A549 (cell line): ENCODE measurements at places on chromosomes 16 and 17.

GRCh38 chr17:27333410-27333980 is 39.6 kb downstream of the WSB1 start:
- DNase-seq: no peak

GRCh38 chr17:48241131-48241591 is 133.6 kb downstream of the SNX11 start:
- DNase-seq: peak; percentile 90

GRCh38 chr17:382644-383533 is 30.3 kb upstream of the RPH3AL start:
- peak; percentile 82 for DNase-seq

DNA sequence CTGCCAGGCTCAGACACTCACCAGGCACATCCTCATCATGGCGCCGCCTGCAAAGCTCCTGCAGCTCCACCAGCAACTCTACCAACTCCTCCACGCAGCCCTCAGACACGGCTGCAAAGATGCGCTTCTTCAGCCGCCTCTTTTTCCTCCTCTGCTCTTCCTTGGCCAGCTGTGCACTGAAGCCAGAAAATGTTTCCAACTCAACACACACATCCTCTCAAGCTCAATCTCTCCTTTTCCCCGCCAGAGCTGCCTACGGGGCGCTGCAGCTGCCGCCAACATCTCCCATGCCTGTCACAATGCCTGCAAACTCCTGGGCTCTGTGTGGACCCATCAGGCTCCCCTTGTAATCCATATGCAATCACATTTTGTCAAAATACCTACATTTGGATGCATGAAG is 14.2 kb downstream of the TRPV3 start:
- no peak for DNase-seq

DNA sequence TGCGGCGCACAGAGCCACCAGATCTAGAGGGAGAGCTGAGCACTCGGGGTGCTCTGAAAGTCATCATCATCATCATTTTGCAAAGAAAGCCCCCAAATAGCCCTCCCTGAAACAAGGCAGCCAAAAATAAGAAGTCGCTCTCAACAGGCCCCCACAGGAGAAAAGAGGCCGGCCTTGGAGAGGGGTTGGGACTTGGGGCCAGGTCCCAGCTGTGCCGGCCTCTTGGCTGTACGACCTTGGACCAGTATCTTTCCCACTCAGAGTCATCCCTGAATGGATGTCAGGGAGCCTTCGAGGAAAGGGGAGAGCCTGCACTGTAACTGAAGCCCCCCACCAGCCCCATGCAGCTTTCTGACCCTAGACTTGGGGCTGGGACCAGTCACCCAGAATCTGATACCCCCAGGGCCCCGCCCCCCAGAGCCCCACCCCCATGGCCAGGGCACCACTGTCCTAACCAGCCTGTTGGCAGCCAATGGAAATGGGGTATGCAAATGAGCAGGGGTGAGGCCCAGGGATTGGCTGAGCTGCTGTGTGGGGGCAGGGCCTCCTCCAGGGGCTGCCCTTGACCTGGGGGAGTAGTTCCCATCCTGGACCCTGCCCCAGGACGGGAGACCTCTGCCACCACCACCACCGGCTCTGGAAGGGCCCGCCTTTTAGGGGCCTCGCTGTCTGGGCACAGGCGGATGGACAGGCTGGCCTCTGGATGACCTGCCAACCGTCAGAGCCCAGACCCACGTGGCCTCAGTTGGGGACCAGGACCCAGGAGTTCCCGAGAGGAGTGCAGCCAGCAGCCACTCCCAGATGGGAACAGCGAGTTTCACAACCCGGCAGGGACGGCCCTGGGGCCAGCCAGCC is 15.4 kb downstream of the ZFPM1 start:
- DNase-seq: peak; percentile 76

DNA sequence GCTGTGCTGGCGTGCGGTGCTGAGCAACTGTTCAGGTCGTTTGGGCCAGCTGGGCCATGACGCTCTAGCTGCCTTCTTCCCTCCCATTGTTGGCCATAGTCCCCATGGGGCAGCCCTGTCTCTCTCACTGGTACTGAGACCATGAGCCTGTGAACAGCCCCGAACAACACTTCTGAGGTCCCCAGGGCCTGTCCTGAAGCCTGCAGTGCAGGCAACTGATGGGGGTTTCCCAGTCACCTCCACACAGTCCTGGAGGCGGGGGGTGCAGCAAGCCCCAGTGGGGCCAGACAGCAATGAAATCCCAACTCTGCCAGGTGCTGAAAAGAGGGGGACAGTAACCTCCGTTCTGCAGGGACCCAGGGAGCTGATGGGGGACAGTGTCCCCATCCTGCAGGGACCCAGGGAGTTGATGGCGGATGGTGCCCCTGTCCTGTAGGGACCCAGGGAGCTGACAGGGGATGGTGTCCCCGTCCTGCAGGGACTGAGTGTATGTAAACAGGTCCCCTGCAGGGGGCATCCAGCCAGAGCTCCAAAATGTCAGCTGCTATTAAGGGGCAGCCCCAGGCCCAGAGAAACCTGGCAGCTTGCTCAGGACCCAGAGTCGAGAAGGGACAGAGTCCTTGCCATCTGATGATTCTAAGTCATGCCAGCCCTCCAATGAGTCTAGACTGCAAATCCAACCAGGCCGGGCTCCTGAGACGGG is 30.4 kb downstream of the ENGASE start:
- DNase-seq: no peak

GRCh38 chr16:19765860-19766553 is 47.9 kb downstream of the IQCK start:
- no peak for DNase-seq

DNA sequence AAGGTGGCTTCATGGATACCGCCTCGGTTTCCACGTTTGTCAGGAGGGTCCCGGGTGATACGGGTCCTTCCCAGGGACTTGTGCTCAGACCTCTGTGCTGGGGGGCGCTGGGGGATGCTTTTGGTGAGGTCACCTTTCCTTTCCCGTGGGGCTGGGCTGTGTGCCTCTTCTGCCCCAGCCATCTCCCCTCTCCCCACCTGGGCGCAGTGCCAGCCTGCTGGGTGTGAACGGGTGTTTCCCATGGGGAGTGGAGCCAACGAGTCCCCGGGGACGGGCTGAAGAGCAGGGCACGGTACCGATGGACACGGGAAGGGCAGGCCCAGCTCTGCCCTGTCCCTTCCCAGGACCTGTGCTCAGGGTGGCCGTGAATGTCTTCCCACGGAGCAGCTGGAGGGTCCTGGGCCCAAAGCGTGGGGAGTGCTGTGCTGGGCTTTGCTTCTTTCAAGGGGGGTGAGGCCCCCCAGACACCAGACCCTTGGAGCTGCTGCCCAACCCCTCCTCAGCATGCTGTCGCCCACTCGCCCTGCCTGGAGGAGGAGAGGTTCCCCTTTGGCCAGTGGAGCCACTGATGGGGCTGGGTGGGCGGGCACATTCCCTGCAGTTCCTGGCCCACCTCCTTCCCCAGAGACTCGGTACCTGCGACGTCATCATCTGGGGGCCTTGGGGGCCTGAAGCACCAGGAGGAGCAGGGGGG is 15.5 kb downstream of the TELO2 start:
- DNase-seq: no peak

GRCh38 chr17:17540278-17540906 is 44.2 kb upstream of the RASD1 start:
- DNase-seq: no peak
